ENCODE measurements at places on chromosomes 6 and 20.

GRCh38 chr20:63778857-63779256 lies 39.3 kb downstream of the SLC2A4RG start:
- no peak for DNase-seq

GRCh38 chr20:21513881-21514540 lies at the start of gene NKX2-2:
Gene NKX2-2, minus strand, starts transcription at chr20:21514064. Its CDS starts 395 bp downstream, at chr20:21513669.
- DNase-seq = no peak

- no peak for DNase-seq
These were observed 137.7 kb upstream of the HEY2 start for GRCh38 chr6:125611573-125612344.

DNA sequence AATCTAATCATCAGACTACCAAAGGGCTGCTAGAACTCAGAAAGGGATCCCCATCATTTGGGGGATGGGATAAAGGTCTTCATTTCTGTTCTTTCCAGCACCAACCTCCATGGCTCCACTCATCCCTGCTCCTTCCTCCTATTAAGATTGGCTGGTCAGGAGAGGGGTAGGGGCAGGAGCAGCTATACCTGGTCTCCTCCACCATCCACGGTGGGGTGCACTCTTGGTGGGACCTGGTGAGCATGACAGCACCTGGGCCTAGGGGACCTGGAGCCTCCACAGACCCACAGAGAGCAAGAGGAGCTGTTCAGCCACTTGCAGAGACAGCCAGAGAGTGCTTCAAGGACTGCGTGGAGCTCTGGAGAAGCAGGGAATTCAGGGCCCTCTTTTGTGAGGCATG lies 6.1 kb upstream of the ULBP2 start:
- DNase-seq = no peak

DNA sequence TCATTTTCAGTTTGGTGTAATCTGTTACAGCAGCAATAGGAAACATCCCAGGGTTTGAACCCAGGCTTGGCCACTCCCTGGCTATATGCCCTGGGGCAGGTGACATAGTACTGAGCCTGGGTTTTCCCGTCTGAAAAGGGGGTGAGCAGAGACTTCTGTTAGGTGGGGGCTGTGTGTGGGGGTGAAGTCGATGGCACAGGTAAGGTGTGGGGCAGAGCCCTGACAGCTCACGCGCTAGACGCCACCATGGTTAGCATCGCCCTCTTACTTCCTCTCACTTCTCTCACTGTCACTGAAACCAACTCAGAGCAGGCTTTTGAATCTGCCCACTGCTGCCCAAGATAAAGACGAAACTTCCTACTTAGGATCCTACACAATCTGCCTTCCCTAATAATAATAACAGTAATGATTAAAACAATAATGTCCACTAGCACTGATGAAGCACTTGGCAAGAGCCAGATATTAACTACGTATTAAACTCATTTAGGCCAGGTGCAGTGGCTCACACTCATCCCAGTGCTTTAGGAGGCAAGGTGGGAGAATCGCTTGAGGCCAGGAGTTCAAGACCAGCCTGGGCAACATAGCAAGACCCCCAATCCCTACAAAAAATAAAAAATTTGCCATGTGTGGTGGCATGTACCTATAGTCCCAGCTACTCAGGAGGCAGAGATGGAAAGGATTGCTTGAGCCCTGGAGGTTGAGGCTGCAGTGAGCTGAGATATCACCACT lies 117.9 kb upstream of the PTPN1 start:
- no peak for DNase-seq

GRCh38 chr6:41062056-41062455 lies 9.1 kb downstream of the APOBEC2 start:
- DNase-seq = no peak

DNA sequence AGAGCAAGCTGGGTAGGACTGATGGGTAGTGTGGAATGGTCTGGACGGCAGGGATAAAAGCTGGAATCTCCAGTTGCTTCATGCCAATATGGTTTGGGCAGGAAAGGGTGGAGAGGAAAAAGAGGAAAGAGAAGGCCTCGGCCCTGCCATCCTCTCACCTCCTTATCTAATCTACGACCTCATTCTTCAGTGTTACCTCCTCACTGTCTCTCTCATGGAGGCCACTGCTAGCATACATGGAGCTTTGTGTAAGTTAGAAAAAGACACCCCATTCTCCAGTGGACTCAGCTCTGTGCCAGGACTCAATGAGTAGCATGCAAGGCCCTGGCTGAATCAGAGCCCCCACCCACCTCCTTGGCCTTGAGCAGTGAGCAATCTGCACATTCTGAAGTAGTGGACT lies 6.1 kb upstream of the ARID1B start:
- no peak for DNase-seq

- DNase-seq = no peak
These were observed 97.5 kb downstream of the ARMC2 start for GRCh38 chr6:108945681-108946159.

GRCh38 chr6:75169689-75170586 lies 35.9 kb downstream of the COL12A1 start:
- no peak for DNase-seq

GRCh38 chr20:34403063-34403827 lies 40.2 kb downstream of the ITCH start:
- DNase-seq = no peak

- DNase-seq = no peak
These were observed 7.4 kb upstream of the SLC22A2 start for GRCh38 chr6:160265869-160266476.

- no peak for DNase-seq
These were observed 83.2 kb upstream of the TBX18 start for GRCh38 chr6:84847390-84848160.

GRCh38 chr6:28606424-28607391 lies 81.0 kb downstream of the GPX5 start:
- DNase-seq = no peak

DNA sequence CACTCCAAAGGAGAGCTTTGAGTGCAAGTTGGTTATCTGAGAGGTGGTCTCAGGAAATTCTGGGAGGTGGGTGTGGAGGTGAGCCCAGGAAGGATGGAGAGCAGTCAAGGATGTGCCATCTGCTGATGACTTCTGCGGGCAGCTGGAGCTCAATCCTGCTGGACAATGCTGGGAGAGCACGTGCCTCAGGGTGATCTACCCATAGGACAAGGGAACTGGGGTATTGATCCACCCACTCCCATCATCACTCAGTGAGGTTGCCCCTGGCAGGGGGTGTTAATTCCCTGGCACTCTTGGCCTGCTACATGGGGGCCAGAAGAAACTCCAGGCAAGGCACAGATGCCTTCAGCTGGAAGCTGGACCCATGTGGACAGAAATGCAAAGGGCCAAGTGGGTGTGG lies 7.1 kb upstream of the ZBP1 start:
- no peak for DNase-seq

GRCh38 chr6:116595247-116595646 lies 21.0 kb upstream of the RSPH4A start:
- DNase-seq = no peak

GRCh38 chr6:134351615-134352474 lies 33.9 kb upstream of the SGK1 start:
- no peak for DNase-seq

DNA sequence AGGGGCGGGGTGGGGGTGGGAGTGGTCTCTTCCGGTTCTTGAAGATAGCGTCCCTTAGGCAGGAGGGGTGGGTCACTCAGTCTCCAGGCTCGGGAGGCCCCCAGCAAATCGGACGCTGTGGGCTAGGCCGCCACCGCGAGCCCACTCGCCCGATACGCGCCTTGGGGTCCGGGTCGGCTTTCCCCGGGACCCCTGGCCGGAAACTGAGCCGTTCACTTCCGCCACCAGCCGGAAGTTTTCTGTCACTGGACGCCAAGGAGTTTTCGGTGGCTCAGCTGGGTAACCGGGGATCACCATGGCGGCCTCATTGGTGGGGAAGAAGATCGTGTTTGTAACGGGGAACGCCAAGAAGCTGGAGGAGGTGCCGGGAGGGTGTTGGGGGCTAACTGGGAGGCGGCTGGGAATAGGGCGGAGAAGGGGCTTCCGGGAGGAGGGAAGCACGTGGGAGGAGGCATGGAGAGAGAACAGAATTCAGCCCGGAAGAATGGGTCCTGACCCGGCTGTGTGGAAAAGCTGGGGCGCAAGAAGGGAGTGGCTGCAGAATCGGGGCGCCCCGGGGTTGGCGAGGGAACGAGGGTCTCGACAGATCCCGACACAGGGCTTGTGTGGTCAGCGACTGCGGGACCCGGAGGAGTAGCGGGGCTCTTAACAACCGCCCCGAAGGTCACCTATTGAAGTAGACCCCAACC lies at the start of gene ITPA:
ITPA (plus strand) TSS at position 242 of the 689 bp plus-strand sequence; CDS start at position 296, 54 bp downstream.
- DNase-seq = peak; percentile 11

DNA sequence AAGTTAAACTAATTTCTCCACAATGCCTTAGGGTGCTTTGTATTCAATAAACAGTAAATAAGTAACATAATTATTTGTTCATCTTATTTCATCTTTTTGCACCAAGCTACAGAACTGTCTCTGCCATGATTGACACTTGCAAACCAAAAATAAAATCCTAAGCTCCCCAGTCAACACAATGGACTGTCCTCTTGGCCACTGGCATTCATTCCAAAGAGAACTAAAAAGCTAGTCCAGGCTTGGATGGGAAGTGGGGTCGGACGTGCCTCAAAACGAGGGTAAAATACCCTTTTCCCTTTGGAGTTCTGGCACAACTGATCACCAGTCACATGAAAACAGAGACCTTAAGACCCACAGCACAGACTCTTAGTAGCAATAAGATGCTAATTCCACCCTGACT lies 66.4 kb upstream of the THBS2 start:
- no peak for DNase-seq

GRCh38 chr6:14147891-14148290 lies 30.3 kb downstream of the CD83 start:
- DNase-seq = no peak

GRCh38 chr20:3171391-3172125 lies 1.8 kb downstream of the LZTS3 start:
- no peak for DNase-seq

- DNase-seq = no peak
These were observed 336.8 kb downstream of the RFPL4B start for GRCh38 chr6:112683926-112684325.

GRCh38 chr6:1335367-1336037 lies 23.6 kb downstream of the FOXQ1 start:
- DNase-seq = peak; percentile 94

- DNase-seq = no peak
These were observed 106.3 kb downstream of the NKAIN2 start for GRCh38 chr6:123909989-123910388.

Measured in AML-193 (cell line).